Lower lobe of right lung (tissue), 2 donors: ENCODE measurements at places on chromosomes 12 and 14.

DNA sequence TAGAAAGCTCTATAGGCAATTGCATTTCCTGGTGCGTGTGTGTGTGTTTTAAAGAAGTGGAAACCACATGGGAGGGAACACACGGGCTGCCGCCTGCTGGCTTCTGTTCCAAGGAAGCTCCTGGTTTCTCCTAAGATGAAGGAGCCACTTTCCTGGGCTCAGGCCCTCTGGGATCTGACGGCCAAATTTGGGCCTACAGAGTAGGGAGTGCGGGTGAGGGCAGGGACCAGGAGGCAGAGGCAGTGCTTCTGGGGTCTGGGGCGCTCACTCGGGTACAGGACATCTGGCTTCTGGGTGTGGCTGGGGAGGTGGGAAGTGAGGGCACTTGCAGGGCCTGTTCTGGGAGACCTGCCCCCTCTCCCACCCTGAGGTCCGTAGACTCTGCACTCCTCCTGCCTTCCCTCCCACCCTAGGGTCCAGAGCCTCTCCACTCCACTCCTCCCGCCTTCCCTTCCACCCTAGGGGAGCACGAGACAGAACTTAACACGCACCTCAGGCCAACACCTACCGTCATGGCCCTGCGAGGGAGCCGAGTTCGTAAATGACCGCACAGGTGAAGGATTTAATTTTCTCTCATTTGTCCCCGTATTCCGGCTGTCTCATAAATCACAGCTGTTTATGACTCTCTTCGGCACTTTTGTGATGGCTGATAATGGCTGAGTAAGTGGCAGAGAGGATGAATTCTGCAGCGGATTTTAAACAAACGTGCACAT is 127.7 kb downstream of the KIF26A start:
- DNase-seq, result peak; percentile 16

DNA sequence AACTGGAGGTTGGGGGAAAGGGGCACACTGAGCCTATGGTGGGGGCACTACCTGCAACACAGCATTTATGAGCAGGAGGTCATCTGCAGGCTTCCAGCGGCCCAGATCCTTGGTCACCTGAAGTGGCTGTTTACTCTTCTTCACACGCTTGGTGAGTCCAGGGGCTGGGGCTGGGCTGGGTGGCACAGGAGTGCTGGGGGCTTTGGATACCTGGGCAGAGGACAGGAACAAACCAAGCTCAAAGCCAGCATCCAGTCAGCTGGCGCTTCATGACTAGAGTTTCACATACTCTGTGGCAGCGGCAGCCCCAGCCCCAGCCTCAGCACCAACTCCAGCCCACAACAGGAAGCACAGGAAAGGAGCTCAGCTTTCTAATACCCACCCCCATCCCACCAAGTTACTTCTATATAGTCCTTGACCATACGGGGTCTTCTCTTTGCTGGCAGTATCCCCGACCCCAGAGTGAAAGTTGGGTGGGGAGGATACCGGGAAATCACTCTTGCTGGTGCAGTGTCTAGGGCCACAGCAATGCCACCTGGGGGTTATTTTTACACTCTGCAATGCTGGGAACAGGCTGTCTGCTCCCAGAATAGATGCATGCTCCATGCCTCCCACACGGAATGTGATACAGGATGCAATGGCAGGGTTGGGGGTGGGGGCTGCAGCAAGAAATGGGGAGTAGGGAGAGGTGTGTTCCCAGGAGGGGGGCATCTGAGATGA is 3.1 kb downstream of the MCRS1 start:
- no peak for DNase-seq

GRCh38 chr14:69682621-69683263 is 71.3 kb downstream of the SUSD6 start:
- DNase-seq, result no peak

DNA sequence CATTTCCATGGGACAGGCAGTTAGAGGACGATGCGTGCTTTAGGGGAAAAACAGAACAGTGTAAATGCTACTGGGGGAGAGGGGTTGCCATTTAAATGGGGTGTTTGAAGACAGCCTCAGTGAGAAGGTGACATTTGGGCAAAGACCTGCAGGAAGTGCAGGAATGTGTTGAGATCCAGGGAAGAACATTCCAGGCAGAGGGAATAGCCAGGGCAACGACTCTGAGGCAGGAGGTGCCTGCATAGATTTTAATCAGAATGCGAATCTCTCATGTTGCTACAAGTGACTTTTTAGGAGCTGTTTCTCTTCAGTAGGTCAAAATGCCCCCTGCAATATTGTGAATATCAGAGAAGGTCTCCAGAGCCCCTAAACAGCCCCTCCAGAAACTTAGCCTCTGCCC is 7.6 kb upstream of the SCARB1 start:
- DNase-seq, result no peak

DNA sequence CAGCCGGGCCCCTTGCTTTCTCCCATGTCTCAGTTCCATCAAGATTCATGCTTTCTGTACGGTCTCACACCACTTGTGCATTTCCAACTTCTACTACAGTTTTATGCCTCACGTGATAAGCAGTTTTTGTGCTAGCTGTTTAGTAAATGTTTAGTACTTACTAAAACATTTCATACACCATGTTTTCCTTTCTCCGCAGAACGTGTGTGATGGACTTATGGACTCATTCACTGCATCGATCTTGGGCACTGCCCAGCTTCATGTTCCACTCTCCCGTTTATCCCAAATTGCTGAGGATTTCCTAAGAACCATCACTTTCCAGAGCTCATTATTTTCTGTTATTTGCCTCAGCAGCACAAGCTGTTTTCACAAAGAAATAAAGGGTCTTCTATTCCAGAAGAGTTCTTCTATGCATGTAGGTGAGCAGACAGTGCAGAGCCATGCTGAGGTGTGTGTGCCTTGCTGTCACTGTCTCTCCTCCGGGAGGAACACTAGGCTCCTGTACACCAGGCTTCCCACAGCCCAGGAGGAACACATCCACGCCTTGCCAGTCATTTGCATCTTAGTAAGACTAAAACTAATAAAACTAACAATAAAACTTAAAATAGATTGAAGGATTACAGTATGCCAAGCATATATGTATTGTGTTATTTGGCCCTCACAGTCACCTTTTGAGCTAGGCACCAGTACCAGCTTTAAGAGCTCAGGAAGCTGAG is 90.3 kb upstream of the EEA1 start:
- no peak for DNase-seq

DNA sequence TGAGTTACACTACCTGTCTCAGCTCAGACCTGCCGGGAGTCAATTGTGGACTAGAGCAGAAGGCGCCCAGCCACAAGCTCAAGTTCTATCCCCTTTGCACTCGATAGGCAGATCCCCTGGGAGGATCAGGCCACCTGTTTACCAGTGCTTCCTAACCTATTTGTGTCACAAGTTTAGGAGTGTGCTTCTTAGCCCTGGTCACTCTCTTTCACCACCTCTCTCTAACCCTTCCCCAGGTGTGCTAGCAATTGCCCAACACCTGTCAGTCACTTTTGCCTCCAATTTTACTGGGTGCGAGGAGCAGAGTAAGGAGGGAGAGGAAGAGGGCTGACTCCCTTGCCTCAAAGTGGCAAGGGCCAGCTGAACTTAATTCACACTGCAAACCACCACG is 745 bp upstream of the NAA30 start:
- no peak for DNase-seq

DNA sequence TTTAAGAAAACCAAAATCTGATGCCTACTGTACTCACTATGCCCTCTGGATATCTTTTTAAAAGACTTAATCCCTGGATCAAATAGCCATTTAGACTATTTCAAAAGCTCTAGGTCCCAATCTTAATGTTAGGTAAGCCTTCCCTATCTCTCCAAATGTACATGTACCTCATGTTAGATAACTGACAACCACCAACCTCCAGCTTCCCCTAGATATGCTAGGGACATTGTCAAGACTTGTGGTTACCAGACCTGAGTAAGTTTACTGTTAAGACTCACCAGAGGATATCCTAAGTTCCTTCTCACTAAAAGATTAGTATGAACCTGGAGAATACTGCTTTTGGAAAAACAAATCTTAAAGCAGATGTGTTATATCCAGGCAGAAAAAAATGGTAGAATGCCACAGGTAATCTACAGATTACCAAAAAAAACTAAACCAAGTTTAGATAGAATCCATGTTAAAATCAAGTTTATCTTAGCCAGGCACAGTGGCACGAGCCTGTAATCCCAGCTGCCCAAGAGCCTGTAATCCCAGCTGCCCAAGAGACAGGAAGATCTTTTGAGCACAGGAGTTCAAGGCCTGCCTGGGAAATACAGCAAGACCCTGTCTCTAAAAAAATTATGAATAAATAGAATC is 9.7 kb downstream of the NAP1L1 start:
- DNase-seq, result no peak

DNA sequence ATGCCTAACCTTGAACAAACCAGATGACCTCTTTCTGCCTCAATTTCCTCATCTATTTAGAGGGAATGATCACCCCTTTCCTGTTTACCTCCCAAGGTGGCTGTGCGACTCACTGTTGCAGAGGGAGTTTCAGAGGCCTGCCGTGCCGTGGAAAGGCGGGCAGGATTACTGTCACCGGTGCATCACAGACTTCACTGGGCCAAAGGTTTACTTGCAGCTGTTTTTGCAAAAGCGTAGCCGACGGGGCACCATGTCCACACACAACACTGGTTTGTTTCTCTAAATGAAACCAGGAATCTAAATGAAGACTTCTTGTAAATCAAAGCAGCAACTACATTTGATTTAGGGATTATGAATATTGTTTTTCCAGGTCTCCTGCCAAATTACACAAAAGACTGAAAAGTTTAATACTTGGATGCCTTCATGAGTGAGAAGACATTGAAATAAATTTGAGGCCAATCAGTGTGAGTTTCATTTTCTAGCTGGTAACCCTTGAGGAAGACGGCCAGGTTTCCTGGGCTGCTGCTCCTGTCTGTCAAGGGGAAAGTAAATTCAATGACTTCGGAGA is 696.1 kb upstream of the TMEM132C start:
- no peak for DNase-seq

GRCh38 chr12:10607885-10608458 is 5.4 kb downstream of the MAGOHB start:
- DNase-seq, result no peak

- DNase-seq, result no peak
Measured at GRCh38 chr14:22469538-22470303, 119.3 kb downstream of the DAD1 start.

- DNase-seq, result no peak
Measured at GRCh38 chr14:82667006-82667405, 1133.4 kb upstream of the SEL1L start.

DNA sequence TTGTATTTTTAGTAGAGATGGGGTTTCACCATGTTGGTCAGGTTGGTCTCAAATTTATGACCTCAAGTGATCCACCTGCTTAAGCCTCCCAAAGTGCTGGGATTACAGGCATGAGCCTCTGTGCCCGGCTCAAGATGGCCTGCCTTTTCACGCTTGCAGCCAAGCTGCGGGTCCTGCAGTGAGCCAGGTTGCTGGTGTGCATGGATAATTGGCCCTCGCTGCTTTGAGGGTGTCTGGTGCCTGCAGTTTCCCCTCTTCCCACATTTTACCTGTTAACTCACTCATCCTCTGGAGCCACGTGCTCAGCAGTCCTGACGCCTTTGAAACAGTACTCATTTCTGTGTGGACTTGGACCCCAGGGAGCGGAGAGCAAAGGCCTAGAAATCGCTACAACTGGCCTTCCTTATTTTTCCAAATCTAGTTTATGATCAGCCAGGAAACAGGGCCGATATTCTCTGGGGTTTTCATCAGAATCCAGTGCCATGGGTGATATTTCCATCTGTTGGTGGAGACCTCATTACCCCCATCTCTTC is 42.2 kb downstream of the TPCN1 start:
- DNase-seq, result no peak

- no peak for DNase-seq
Measured at GRCh38 chr14:21965042-21965441, 291.4 kb upstream of the OR4E1 start.

DNA sequence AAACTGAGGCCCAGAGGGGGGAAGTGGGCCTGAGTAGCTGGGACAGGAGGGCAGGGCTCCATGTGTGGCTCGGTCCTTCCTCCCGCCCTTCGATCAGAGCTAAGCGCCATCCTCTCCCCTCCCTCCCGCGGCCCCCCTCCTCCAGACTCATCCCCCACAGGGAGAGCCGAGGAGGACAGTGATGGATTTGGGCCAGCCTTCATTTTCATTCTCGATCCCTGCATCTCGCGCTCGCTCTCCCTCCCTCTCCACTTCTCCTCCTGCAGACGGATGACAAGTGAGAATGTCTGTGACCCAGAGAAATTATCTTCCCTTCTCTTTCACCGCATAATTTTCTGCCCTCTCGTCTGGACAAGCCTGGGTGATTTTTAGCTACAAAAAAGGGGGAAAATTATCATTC is 183.3 kb downstream of the RBM19 start:
- DNase-seq, result no peak

- DNase-seq, result peak; percentile 79
Measured at GRCh38 chr14:61569812-61570548, 125.3 kb upstream of the HIF1A start.

GRCh38 chr12:46627686-46628085 is 198.1 kb downstream of the SLC38A4 start:
- no peak for DNase-seq

- peak; percentile 79 for DNase-seq
Measured at GRCh38 chr12:120496413-120497340, 764 bp downstream of the DYNLL1 start.

DNA sequence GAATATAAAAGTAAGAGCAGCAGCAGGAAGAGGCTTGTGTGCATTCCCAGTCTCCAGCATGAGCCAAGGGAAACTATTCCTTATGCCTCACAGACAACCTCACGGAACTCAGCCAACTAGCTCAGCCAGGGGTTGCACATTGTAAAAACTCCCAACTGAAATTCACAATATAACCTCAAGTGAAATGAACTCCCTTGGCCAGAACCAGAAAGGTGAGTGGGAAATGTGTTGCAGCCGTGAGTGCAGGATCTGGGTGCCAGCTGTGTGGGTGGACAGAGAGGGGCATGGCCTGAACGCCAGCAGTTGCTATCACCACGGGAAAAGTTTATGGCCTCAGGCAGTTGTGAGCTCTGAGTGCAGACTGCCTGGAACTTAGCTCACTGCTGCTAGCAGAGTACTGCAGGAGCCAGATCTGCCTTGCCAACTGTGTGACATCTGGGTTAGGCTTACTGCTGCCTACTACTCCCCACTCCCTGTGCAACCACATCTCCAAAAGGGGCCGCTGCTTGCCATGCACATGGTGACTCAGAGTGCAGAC is 2.3 kb upstream of the CLEC1A start:
- DNase-seq, result no peak

GRCh38 chr12:93521225-93522080 is 51.0 kb upstream of the SOCS2 start:
- DNase-seq, result no peak
